NCI-H1092 (cell line): ENCODE measurements at places on chromosomes 11 and 22.

DNA sequence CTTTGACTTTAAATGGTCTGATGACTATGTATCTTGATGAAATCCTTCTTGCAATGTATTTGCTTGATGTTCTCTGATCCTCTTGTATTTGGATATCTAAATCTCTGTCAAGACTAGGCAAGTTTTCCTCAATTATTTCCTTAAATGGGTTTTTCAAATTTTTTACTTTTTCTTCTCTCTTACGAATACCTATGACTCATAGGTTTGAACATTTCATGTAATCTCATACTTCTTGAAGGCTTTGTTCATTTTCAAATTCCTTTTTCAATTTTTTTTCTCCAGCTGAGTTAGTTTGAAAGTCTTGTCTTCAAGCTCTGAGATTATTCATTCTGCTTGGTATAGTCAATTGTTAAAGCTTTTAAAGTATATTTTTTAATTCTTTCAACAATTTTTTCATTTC is 13.1 kb downstream of the OR10W1 start:
- no peak for DNase-seq

- no peak for DNase-seq
Measured at GRCh38 chr22:48367731-48368130, 1459.9 kb downstream of the BRD1 start.

- DNase-seq = no peak
Measured at GRCh38 chr22:29103121-29103520, 30.3 kb downstream of the KREMEN1 start.

DNA sequence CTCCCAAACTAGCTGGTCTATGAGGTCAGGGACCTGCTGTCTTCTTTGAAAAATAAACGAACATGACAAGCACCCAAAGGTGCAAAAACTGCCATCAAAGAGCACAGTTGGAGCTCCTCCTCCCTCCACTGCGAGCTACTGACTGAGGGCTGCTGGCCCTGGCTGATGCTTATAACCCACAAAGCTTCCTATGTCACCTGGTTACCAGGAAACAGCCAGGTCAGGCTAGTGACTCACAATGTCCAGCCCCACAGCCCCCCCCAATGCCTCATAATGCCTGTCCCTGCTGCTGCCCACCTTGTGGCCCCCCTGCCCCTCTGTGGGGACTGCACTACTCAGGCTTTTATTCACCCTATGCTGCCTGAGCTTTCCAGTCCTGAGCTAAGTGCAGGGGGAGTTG is at the start of gene DRICH1:
Gene DRICH1 (minus strand): TSS at position 144 of the 400 bp plus-strand sequence. CDS start 298 bp downstream, outside the sequence.
- DNase-seq = no peak

GRCh38 chr11:849104-849824 is 6.6 kb downstream of the TSPAN4 start:
- DNase-seq = peak; percentile 23

- DNase-seq = no peak
Measured at GRCh38 chr22:36056980-36057379, 28.4 kb upstream of the RBFOX2 start.

- no peak for DNase-seq
Measured at GRCh38 chr11:9267680-9268079, 2.5 kb upstream of the DENND5A start.

GRCh38 chr11:29448246-29448877 is 568.5 kb downstream of the KCNA4 start:
- DNase-seq = no peak

DNA sequence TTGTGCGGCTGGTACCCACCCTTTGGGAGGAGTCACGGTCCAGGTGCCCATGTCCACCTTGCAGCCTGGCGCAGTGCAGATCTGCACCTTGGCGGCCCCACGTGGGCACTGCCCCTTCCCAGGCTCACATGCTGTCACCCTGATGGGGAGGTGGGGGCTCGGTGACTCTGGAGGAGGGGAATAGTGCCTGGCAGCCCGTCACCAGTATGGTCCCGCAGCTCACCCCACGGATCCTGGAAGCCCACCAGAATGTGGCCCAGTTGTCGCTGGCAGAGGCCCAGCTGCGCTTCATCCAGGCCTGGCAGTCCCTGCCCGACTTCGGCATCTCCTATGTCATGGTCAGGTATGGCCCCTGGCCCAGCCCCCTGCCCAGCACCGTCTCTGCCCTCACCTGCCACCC is 5.2 kb downstream of the TRPT1 start:
- no peak for DNase-seq

- no peak for DNase-seq
Measured at GRCh38 chr22:36733271-36733670, 29.7 kb upstream of the CACNG2 start.

- peak; percentile 86 for DNase-seq
Measured at GRCh38 chr11:68843703-68844312, 2.1 kb upstream of the CPT1A start.

DNA sequence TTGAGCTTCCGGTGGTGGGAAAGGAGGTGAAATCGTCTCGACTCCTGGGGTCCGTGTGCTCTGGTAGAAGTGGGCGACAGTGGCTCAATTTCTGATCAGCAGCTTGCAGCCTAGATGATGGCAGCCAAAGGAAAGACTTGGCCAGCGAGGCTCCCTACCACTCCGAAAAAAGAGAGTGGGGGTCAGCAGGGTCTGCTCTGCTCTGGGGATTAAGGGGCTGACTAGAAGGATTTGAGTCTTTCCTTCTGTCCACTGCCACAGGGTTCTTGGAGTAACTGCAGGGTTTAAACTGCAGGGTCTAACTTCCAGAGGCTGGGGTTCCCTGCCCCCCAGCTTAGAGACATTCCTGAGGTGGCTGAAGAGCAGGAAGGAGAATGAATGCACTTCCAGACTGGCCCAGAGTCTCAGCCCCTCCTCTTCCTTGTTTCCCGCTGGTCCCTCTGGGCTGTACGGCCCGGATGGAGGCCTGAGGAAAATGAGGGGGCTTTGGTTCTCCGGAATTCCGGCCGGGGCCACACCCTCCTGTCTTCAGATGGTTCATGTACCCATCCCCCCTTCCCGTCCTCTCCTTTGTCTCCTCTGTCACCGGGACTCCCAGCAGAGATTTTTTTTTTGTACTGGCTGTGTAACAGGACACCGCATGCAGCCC is 907 bp downstream of the SERPINH1 start:
- no peak for DNase-seq

DNA sequence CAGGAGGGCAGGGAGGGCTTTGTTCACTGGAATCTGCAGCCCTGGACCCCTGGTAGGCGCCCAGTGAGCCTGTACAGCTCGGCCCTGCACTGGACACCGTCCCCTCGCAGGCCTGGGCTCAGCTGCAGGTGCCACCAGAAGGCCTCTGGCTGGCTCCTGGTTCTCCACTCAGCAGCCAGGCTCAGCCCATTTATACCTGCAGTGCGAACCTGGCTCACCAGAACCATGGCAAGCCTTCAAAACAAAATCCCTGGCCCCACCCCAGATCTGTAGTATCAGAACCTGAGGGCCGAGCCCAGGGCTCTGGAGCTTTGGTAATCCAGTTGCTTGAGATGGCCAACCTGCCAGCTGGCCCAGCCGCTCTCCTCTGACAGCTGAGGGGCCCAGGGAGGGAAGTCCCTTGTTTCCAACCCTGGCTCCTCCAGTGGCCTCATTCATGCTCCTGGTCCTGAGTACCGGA is 870 bp upstream of the FREY1 start:
- no peak for DNase-seq

- DNase-seq = no peak
Measured at GRCh38 chr11:115676768-115677167, 172.6 kb upstream of the CADM1 start.

DNA sequence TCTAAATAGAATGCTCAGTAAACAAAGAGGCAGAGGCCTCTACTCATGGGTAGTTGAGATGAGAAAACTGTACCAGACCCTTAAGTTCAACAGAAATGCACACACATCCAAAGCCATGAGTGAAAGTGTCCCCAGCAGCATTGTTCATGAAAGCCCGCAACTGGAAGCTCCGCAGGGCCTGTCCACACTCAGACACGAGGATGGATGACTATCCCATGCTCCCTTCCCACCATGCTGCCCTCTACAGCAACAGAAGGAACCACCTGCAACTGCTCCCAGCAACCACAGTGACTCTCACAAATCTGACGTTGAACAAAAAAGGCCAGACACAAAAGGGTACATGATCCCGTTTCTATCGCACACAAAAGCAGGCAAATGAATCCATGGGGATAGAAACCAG is 76.9 kb upstream of the ANO1 start:
- no peak for DNase-seq

GRCh38 chr11:122983438-122984185 is 2.0 kb upstream of the BSX start:
- peak; percentile 68 for DNase-seq

GRCh38 chr11:75715688-75716087 is 1.9 kb upstream of the MOGAT2 start:
- DNase-seq = no peak

- DNase-seq = no peak
Measured at GRCh38 chr11:66264914-66265313, 3.5 kb upstream of the RAB1B start.

- peak; percentile 20 for DNase-seq
Measured at GRCh38 chr11:130131961-130132850, 27.4 kb upstream of the ST14 start.

GRCh38 chr11:34512840-34513681 is 533 bp downstream of the ELF5 start:
- no peak for DNase-seq

- peak; percentile 10 for DNase-seq
Measured at GRCh38 chr11:100830274-100830673, 143.2 kb downstream of the ARHGAP42 start.

DNA sequence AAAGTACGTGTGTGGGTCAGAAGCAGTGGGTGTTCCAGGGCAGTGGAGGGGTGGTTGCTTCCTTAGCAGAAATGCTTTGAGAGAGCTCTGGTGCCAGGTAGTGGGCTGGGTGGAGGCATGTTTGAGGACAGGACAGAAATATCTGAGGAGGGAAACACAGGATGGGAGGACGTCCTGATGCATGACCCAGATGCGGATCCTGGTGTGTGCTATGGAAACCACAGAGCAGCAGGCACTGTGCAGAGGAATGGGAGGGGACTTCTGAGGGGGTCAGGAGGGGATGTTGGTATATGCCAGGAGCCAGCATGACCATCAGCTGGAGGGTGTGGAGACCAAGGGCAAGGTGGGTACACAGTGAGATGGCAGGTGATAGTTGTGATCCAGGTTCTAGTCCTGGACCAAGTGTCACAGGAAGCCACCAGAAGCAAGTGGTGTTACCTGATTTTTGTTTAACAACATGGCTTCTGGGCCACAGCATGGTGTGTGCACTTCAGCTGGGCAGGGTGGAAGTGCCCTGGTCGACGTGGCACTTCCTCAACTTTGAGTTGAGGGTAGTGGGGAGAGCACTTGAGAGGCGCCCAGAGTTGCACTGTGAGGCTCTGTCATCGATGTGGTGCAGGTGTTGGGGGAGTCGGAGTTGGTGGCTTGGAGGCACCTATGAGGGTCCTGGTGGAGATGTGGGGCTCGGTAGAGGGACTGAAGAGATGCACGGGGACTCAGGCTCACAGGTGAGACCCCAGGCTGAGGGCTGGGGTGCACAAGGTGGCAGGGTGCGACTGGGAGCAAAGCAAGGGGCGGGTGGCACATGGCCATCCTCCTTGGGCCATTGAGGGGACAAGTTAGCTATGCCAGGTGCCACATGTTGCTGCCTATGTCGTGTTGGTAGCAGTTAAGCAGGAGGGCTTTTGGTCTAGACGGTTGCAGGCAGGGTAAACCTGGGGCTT is 7.5 kb downstream of the DGCR8 start:
- no peak for DNase-seq

DNA sequence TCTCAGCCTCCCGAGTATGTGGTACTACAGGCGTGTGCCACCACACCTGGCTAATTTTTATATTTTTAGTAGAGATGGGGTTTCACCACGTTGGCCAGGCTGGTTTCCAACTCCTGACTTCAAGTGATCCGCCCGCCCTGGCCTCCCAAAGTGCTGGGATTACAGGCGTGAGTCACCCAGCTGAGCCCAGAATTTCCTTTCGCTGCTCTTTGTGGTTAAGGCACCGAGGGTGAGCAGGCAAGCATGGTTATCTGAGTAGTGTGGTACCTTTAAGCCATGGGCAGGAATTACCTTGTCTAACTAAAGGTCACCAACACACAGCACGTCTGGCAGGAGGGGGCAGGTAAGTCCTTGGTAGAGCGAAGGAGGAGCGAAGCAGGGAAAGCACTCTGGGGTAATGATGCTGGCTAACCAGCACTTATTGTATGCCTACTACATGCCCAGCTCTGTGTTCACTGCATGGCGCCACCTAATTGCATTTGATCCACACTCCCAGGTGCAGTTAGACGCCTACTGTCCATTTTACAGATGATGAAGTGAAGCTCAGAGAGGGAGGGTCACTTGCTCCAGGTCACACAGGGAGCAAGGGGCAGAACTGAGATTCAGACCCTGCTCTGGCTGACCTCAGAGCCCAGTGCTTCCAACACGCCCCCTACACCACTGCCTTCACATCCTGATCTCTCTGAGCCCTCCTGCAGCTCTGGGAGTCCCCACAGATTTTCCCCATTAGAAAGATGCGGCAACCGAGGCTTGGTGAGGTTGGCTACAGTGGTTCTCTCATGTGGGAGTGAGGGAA is 45.7 kb downstream of the TRIOBP start:
- DNase-seq = no peak

- no peak for DNase-seq
Measured at GRCh38 chr11:55956521-55956920, 13.2 kb downstream of the OR10AG1 start.

DNA sequence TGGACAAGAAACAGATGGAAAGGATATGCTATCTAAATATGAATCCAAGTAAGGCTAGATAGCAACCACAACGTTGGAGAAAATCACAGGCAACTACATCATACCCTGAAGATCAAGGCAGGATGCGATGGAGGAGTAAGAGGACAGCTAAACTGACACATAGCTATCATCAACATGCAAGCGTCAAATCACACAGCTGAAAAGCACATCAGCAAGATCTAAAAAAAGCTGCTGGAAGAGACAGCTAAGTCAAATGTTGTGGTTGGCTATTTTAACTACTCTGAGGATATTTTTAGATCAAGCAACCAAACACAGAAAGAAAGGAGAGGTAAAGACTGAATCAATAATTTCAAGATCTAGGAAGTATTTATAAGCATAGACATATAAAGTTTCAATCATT is 466.9 kb downstream of the BRD1 start:
- no peak for DNase-seq

- no peak for DNase-seq
Measured at GRCh38 chr11:73508243-73509176, 89.4 kb downstream of the FAM168A start.

- DNase-seq = no peak
Measured at GRCh38 chr11:26144291-26144690, 187.6 kb upstream of the ANO3 start.

DNA sequence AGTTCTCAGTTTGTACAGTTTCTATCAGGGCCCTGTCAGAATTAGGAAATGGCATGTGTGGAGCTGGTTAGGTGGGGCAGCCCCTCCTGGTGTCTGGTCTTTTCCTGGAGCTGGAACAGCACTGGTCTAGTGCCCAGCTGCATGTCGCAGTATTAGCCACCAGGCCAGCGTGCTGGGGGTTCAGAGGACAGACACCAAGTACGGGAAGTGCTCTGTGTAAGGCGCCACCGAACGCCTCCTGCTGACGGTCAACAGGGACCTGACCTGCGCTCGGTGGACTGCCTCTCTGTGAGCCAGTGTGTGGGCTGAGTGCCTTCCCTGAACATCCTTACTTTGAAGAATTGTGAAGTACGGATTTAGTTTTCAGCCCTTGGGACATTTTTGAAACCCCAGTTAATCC is 33.9 kb downstream of the AP2A2 start:
- no peak for DNase-seq

- DNase-seq = no peak
Measured at GRCh38 chr11:15490535-15490934, 375.8 kb downstream of the INSC start.
